GM23248 (cell line): ENCODE measurements at places on chromosomes 3 and 15.

DNA sequence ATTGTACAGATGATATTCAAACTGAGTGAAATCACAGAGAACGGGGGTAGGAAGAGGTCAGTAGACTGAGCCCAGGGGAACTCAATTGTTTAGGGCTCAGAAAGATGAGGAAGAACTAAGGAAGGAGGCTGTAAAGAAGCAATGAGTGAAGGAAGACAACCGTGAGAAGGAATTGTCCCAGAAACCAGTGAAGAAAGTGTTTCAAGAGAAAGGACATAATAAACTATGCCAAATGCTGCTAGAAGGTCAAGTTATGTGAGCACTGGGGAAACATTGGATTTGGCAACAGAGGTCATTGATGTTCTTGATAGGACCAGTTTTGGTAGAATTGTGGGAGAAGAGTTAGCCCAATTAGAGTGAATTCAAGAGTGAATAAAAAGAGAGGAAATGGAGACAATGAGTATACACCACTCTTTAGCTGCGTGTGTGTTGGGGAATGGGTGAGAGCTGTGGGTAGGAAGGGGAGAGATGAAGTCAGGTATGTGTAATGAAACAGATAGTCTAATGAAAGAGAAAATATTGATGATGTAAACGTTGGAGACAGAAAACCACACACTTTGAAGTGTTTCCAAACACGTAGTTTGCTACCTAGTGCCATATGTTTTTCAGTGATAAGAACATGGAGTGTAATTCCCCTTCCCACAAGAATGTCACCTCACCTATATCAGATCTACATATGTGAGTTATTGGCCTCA is 42.5 kb upstream of the MME start:
- DNase-seq: no peak

DNA sequence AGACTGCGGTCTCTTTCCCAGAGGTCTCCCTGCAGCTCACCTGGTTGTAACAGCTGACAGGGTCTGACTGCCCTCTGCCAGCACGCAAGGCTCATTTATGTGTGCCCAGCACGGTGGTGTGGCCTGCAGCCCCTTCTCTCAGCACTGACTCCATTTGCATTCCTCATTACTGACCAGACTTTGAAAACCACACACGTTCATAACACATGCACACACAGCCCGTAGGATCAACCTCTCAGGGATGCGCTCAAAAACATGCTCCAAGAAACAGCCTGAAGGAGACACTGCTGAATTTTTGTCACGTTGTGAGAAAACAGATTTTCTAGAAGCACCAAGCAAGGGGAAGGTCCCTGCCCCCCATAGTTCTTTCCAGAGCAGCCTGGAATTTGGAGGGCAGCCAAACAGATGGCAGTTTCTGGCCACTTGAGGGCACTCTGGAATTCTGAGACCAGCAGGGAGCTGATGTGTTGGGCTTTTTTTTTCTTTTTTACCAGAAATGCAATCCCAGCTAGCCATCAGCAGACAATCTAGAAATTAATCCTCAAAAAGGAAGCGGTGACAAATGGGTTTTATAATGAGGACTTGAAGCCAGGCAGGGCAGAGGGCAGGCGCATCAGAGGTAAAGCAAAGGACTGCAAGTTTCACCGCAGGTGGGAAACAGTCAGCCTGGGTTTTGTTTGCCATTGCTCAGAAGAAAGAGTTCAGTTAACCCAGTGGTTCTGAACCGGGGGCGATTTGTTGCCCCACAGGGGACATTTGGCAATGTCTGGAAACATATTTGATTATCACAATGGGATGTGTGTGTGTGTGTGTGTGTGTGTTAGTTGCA is 170.5 kb upstream of the PROK2 start:
- DNase-seq: peak; percentile 89

GRCh38 chr3:105187344-105187743 is 179.4 kb upstream of the ALCAM start:
- no peak for DNase-seq

DNA sequence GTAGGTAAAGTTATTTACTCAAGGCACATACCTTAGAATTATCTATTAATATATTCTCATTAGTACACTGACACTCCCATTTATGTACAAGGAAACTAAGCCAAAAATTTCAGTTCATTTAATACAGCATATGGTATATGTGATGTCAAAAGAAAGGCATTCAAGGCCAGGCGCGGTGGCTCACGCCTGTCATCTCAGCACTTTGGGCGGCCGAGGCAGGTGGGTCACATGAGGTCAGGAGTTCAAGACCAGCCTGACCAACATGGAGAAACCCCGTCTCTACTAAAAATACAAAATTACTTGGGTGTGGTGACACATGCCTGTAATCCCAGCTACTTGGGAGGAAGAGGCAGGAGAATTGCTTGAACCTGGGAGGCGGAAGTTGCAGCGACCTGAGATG is 435.2 kb downstream of the GBE1 start:
- DNase-seq: no peak

DNA sequence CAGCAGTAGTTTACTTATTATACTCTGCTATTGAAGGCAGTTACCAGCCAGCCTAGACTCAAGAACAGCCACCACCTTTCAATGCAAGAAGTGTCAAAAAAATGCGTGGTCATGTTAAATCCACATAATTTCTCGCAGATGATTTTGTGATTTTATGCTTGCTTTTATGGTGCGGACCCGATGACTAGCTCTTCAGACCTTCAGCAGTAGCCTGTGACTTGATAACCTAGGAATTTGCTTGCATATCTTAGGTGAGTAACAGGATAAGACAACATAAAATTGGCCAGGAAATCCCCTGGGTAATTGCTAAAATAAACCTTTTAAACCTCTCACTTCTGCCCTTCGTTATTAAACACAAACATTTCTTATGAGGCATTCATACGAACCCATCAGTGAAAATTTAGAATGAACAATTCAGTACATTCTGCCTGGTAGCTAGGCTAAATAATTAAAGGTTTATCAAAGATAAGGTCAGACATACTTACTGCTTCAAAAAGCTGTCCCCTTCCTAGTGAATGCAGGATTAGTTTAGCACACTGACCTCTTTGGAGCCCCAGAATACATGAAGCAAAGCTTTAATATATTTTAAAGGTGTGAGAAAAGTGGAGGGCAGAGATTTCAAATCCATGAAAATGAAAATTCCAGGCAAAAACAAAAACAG is 798.8 kb downstream of the OTOL1 start:
- peak; percentile 92 for DNase-seq

DNA sequence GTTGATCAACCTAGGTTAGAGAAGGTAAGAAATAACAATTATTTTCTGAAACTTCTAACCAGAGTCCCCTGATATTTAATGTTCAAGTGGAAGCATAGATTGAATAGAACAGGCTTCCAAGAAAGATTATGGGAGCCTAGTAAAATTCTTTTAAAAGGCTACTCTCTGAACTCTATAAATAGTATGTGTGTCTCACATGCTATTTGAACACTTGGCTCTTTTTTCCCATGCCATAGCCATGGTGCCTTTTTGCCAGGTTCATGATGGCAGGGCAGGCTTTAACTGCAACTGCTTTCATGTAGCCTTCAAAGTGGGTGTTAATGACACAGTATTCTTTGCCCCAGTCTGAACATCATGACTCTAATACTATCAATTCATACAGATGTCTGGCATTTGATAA is 22.9 kb upstream of the STRIT1 start:
- no peak for DNase-seq

DNA sequence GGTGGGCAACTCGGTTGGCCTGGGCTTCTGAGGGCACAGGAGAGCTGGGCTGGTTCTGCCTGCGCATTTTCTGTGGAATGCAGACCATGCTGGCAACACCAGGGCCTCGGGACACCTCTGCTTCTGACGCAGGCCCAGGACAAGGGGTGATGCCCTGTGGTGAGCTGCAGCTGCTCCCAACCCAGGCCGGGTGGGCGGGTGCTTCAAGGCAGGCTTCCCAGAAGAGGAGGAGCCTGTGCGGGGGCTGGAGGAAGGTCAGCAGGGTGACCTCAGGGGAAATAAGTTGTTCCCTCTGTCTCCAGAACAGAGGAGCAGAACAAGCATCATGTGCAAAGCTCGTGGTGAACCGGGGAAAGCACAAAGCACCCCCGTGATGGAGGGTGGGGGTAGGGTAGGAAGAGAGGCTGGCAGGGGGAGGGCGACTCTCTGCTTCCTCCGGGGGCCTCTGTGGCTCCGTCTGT is 11.0 kb upstream of the PLXNA1 start:
- DNase-seq: peak; percentile 77

DNA sequence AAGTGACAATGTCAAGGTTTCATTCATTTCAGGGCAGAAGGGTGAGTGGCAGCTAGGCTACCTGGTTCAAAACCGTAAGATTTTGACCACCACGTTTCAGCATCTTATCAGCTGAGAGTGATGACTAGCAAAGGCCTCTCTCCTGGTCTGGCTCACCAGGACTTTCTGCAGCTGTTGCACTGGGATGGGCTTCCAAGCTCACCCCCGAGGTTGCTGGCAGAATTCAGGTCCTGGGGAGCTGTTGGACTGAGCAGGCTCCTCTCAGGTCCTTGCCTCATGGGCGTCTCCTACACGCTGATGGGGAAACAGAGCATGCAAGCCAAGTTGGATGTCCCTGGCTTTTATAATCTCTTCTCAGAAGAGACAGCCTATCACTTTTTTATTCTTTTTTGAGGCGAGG is 88.8 kb upstream of the RNU6-1 start:
- DNase-seq: no peak

DNA sequence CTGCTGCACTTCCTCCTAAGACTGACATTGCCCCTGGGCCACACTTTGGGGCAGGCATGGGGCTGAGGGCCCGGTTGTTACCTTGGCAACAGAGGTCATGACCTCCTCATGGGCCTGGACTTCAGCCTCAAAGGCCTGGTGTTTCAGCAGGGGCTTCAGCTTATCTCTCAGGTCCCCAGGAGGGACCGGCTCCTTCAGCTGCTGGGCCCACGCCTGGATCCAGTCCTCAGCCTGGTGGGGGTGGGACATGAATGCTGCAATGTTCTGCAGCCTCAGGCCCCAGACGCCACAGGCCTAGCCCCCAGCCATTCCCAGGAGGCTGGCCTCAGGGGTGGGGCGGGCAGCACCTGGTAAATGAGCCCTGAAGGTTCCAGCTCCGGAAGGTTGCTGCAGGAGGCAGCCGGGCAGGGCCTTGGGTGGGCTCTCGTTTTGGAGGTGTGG is 27.6 kb downstream of the SPTBN5 start:
- DNase-seq: no peak

DNA sequence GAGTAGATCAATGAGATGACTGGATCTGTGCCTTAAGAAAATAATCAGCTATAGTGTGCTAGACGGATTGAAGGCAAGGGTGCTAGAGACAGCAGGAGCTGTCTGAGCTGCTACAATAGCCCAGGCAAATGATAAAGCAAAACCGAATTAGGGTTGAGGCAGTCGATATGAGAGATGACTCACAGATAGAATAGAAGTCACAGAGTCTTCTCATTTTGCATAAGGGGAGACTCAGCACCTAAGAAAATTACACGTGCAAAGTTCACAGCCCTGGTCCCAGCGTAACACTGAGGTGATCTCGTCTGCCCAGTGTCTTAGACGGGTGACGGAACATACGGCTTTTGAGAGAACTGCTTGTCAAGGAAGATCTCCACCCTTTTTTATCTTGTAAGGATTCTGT is 11.6 kb downstream of the LPP start:
- no peak for DNase-seq

GRCh38 chr3:180267202-180267843 is 230.6 kb upstream of the PEX5L start:
- DNase-seq: no peak

- DNase-seq: no peak
Measured at GRCh38 chr3:182583545-182583944, 209.8 kb upstream of the ATP11B start.

GRCh38 chr3:33914212-33914611 is 115.8 kb downstream of the PDCD6IP start:
- DNase-seq: no peak

DNA sequence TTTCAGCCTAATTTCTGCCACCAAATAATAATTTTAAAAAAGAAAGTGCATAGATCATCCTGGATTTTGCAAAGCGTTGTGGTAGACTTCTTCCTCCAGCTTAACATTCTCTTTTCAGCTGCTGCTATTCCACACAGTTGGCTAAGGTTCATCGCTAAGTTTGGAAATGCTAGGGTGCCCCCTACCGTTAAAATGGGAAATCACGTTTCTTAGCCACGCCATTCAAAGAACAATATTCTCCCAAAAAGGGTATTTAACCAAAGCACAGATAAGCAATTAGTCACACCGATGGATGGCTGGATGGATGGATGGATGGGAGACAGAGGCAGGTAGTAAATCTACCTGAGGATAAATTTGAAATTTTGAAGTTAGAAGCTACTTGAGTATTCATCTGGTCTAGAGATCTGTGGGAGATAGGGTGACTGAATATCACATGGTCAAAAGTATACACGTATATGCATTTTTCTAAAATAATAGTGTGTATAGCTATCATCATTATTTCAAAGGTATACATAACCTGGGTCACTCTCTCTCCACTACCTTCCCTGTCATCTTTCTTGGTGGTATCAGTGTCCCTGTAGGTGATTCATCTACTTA is 67.2 kb downstream of the EFHB start:
- DNase-seq: peak; percentile 62
